ENCODE measurements at places on chromosomes 5 and 9. TPM values are rescaled to one million over a fixed set of nuclear protein-coding genes. Genes with fewer than 3 reads are reported as not detected.

DNA sequence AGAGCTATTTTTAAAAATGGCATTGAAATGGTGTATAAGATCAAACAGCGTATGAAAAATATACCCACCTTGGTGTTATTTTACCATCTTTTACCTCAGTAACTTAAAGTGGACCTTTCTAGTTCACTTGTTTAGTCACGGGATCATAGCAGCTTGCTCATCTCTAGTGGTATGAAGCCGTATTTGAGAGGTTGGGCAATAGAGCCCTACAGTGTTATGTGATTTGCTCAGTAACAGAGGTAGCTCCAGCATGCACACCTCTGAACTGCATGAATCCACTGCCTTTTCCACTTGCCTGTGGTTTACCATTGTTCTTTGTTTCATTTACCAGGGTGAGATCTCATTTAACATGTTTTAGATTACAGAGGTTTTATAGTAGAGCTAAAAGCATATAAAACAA is 134.4 kb downstream of the ATG10 start:
- DNase-seq, result no peak

GRCh38 chr9:127300886-127301447 is 36.4 kb downstream of the GARNL3 start:
- no peak for DNase-seq

GRCh38 chr9:128635266-128636023 is 21.2 kb downstream of the DYNC2I2 start:
- no peak for DNase-seq

DNA sequence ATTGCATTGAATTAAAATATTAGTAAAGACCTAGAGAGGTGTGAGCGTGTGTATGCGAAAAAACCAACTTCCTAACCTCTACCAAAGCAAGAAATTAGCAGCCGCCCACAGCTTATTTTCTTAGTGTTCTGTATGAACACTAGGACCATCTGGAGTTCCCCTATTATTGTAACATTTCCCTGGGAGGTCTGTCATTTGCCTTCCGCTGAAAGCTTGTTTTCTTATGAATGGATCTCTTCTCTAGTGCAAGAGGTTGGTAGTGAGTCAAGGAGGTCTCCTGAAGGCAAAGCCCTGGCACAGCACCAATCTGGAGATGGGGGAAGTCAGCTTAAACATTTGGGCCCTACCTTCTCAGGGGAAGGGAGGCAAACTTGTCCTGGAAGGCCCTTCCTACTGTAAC is 10.8 kb downstream of the TNFSF8 start:
- DNase-seq, result no peak

DNA sequence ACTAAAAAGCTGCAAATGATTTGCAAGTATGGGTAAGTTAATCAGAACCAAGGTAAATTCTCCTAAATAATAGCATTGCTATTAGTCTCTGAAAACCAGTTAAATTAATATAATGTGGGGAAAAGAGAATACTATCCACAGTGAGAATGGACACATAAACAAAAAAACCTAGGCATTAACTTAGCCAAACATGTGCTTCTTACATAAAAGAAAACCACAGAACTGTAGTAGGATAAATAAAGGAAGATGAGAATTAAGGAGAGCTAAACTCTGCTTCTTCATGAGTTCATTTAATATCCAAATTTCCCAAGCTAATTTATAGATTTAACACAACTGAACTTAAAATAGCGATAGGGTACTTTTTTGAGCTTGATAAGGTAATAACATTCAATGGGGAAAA is 31.8 kb downstream of the ABCA1 start:
- DNase-seq, result no peak

DNA sequence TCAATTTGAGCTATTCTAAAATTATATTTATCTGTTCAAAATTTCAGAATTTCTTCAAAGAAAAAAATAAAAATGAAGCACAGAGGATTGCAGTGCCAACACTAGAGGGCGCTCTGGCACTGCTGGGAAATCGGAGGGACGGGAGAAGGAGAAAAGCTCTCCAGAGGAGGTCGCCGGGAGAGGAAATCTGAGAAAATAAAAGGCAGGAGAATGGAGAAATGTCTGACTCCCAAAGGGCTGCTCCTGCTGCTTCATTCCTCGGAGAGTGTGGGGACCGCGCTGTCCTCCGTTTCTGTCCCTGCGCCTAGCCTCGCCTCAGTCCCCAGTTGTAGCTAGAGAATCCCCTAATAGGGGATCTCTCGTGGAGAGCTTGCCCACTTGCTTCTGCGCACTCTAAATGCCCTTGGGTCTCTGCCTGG is 40.0 kb upstream of the ARSB start:
- DNase-seq, result peak; percentile 66

GRCh38 chr5:143004361-143005145 is 234.4 kb downstream of the ARHGAP26 start:
- no peak for DNase-seq

- no peak for DNase-seq
Measured at GRCh38 chr9:128727640-128728248, 3.8 kb upstream of the ZDHHC12 start.

DNA sequence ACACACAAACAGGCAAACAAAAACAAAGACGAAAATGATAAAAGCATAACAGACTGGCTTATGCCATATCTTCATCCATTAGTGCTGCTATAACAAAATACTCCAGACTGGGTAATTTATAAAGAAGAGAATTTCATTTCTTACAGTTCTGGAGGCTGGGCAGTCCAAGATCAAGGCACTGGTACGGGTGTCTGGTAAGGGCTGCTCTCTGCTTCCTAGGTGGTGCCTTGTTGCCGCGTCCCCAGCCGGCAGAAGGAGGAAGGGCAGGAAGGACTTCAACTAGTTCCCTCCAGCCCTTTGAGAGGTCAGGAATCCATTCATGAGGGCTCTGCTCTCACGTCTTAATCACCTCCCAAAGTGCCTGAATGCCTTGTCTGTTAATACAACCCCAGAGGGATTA is 122.6 kb downstream of the BOD1 start:
- no peak for DNase-seq

- DNase-seq, result no peak
Measured at GRCh38 chr9:115845648-115846312, 307.8 kb upstream of the PAPPA start.

- DNase-seq, result peak; percentile 20
Measured at GRCh38 chr5:82100303-82101077, 128.7 kb downstream of the ATG10 start.

GRCh38 chr9:38441347-38442085 is 17.3 kb upstream of the IGFBPL1 start:
- DNase-seq, result no peak

GRCh38 chr9:71302776-71303175 is 181.4 kb upstream of the TRPM3 start:
- no peak for DNase-seq

- no peak for DNase-seq
Measured at GRCh38 chr5:74015716-74016115, 389.7 kb downstream of the ARHGEF28 start.

GRCh38 chr5:88833371-88834130 is 49.4 kb downstream of the MEF2C start:
- DNase-seq, result no peak

DNA sequence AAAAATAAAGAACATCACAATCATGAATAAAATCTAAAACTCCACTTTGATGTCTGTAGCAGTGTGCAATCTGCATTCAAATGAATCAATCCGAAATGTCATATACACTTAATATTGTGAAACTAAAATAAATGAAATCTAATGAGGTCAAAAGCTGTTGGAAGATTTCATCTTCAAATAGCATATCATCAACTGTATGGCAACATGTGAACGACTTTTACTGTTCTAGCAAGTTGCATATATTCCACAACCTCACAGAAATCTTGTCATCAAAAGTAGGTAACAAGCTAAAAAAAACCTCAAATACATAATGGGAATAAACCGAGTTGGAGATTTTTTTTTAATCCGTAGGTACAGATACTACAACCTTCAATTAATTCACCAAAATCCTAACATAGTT is 1.2 kb downstream of the PTBP3 start:
- no peak for DNase-seq

- DNase-seq, result no peak
Measured at GRCh38 chr5:169648725-169649310, 11.7 kb downstream of the DOCK2 start.

GRCh38 chr9:37555786-37556185 is 20.4 kb downstream of the FBXO10 start:
- DNase-seq, result no peak

- DNase-seq, result no peak
Measured at GRCh38 chr9:107760469-107761242, 271.1 kb upstream of the KLF4 start.

DNA sequence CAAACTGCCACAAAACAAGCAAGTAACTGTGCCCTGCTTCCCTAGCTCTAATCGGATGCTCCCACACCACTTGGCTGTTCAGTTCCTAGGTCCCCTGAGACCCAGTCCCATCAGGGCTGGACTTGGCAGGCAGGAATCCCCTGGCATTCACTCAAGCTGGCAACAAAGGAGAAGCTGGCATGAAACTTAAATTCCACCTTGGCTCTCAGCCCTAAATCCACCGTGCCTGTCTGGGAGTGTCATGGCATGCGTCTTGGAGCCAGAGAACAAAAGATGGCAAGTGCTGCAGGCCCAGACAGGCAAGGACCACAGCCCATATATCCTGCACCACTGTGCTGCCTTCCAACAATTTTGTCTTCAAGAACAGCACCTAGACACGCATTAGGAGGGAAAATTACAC is 38.2 kb downstream of the ETF1 start:
- DNase-seq, result no peak

GRCh38 chr5:19874811-19875210 is 113.2 kb downstream of the CDH18 start:
- DNase-seq, result no peak

- no peak for DNase-seq
Measured at GRCh38 chr5:73668017-73668416, 42.0 kb downstream of the ARHGEF28 start.

DNA sequence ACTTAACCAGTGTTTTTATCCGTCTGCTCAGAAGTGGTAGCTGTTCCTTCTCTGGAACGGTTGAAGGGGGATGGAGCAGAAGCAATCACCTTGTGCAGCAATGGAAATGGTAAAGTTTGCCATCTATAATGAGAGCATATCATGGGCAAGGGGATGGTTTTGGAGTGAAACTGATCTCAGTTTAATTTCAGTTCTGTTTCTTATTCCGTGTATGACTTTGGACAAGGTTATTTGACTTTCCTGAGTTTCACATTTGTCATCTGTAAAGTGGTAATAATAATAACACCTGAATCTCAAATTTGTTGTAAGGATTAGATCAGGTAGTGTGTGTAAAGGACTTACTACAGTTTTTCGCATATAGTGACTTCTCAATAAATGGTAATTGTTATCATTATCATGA is 106.1 kb downstream of the PCSK1 start:
- no peak for DNase-seq

DNA sequence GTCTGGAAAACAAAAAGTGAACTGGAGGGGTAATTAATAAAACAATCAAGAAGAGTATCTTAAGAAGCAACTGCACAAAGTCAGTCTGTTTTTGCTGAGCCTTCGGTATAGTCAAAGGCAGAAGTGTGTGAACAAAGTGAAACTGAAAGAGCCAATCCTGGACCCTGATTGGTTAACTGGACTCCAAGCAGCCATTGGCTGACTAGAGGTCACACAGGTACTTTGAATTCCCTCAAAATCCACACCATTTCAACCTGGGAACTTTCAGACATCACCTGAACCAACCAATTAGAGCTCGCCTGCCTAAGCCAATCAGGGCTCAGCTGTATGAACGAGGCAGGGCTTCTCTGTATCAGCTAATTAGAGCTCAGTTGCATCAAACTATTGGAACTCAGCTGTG is 286.7 kb downstream of the TLE4 start:
- no peak for DNase-seq

DNA sequence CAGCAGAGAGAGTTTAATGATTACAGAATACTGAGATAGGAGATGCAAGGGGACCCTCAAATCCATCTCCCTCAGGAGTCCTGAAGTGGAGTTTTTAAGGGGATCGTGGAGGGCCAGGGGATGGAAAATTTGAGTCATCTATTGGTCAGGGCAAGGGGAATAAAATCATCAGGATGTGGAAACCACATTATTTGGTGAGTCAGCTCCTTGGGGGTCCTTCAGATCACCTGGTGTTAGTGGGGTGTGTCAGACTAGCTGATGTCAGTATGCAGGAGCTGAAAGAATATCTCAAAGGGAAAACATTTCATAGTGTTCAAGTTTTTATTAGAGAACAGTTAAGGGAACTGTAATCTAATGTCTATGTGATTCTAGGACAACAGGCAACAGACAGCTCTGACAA is 183.0 kb upstream of the FTMT start:
- DNase-seq, result no peak

IFNA13 gene
- not detected for polyA plus RNA-seq

QSOX2 gene
- 14.3 TPM for polyA plus RNA-seq

ADGRV1 gene
- 12.6 TPM for polyA plus RNA-seq

TMEM215 gene
- polyA plus RNA-seq, result 0.34 TPM

ABITRAM gene
- polyA plus RNA-seq, result 25.3 TPM

PDCD1LG2 gene
- polyA plus RNA-seq, result not detected

HRCT1 gene
- 0.50 TPM for polyA plus RNA-seq

PCDHGB3 gene
- polyA plus RNA-seq, result 1.5 TPM
